ENCODE measurements at places on chromosomes 11 and 22.

DNA sequence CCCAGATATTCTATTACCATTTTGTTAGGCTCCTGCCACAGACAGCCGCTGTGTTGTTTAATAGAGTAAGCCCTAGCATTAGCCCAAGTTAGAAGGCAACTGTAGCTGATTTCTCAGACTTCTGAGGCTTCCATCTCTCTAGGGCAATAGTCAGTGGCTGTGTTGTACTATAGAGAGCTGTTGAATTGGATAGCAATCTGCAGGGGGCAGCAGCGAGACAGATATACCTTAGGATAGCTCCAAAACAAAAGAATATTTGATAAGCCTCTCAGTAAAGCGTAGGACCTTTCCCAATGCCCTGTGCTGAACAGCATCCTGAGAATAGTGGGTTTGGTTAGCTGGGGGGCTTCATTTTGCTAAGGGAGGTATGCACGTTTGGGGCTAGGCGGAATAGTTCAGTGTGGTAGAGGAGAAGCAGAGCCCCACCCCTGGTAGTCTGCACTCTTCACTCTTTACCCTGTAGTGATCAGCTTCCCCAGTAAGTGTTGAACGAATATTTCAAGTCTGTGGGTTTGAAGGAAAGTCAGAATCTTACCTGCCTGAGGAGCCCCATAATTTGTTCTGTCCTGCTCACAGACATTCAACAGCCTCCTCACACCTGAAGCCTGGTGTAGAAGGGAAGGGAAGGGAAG lies 515.1 kb downstream of the INSC start:
- peak; percentile 20 for DNase-seq

DNA sequence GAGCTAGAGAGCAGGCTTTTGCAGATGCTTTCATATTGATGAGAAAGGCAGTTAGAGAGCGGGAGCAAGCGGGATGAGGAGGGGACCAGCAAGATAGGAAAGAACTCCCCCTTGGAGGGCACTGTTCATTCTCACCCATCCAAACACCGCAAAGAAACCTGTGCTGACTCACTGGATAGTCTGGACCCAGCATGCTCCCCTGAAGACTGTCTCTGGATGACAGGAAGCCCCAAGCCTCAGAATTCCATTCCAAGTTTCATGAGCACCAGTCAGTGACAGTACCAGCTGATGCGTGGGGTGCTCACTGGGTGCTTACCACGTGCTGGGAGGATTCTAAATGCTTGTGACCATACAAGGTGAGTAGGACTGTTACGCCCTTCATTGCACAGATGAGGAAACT lies 34.2 kb downstream of the MICAL3 start:
- no peak for DNase-seq

- DNase-seq, result peak; percentile 97
These were observed 15.8 kb upstream of the EHD1 start for GRCh38 chr11:64894070-64894811.

DNA sequence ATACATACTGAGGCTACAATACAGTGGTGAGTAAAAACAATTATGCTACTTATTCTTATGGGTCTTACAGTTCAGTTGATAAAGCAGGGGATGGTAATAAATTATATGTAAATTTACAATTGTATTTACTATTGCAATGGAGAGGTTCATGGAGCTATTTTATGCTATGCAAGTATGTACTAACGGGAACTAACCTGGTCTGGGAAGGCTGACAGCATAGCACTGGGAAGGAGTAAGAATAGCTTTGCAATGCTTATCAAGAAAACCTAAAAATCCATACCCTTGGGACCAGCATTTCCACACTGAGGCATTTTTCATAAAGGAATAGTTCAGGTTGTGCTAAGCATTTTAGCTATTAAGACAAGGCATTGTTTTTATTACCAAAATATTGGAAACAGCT lies 700.6 kb downstream of the NELL1 start:
- DNase-seq, result no peak

- DNase-seq, result no peak
These were observed 1.2 kb upstream of the ARHGAP20 start for GRCh38 chr11:110713449-110713776.

DNA sequence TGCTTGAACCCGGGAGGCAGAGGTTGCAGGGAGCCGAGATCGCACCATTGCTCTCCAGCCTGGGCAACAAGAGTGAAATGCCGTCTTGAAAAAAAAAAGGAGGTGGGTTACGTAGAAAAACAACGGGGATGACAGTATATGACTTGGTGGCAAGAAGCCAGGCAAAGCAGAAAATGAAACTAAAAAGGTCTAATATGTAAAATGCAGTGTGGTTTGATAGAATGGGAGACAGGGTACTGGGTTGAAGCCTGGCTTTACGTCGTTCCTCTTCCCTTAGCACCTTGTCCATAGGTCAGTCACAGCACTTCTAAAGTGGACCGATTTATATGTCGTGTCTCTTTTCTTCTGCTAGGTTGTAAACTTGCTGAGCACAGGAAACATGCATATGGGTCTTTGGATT lies 274.9 kb upstream of the ZC3H12C start:
- no peak for DNase-seq

GRCh38 chr11:120139316-120140069 lies 1.6 kb upstream of the TRIM29 start:
- DNase-seq, result no peak

DNA sequence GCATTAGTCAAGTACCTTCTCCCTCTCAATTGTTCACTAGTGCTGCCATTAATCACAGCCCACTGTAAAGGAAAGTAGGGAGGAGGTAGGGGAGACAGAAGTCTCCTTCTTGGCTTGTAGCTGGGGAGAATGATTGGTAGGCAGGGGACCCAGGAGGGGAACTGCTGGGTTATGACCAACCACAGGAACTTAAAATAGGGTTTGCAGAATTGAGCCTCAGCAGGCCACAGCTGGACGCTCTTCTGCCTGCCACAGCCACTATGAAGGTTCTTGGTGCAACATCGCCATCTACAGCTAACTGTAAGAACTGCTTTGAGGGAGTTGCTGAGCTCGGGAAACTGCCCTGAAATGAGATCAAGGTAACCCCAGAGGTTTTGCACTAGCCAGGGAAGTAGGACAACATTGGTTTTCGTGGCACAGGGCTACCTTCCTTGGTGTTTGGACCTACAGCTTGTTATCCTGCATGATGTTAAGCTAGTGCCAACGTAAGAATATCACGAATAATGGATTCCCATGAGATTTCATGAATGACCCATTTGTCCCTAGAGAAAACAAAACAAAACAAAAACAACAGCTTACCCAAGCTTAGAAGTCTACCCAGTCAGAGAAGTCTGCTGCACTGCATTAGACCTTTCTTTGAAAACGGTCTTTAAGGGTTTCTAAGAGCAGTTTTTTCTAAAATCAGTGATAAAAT lies 787.1 kb upstream of the API5 start:
- peak; percentile 5 for DNase-seq

- no peak for DNase-seq
These were observed 4.6 kb upstream of the PAMR1 start for GRCh38 chr11:35529971-35530495.

- peak; percentile 52 for DNase-seq
These were observed 12.0 kb downstream of the BRSK2 start for GRCh38 chr11:1401656-1402221.

DNA sequence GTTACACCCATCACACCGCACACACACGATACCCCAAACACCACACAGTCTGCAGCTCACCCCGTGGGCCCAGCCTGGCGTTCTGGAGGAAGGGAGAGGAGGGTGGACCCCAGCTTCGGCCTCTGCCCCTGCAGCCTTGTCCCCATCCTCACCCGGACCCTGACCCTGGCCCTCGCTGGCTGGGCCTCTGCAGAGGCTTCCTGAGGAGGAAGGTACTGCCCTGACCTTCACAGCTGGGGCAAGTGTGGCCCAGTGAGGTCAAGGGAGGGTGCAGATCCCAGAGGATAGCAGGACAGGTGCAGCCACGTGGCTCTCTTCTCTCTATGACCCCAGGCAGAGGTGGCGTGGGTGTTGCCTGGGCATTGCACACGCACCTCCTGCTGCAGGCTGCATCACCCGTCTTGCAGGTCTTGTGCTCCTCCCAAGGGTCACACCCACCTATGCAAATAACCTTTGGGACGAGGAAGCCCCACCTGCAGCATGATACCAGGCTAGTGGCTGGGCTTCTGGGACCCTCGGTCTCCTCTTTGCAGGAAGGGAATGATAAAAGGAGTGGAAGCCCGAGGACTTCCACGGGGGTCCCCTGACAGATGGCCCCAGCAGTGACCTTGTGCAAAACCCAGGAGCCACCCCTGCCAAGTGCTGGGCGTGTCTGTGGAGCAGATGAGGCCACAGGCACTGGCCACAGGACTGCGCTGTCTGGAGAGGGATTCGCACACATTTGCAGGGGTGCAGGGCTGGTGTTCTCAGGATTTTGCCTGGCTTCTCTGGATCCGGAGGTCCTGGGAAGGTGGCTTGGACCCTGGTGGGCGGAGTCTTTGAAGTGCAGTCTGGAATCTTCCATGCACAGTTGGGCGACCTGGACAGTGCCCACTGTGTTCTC lies 1241.5 kb downstream of the BRD1 start:
- DNase-seq, result no peak

- no peak for DNase-seq
These were observed 404.6 kb downstream of the TBC1D22A start for GRCh38 chr22:47167056-47167455.

DNA sequence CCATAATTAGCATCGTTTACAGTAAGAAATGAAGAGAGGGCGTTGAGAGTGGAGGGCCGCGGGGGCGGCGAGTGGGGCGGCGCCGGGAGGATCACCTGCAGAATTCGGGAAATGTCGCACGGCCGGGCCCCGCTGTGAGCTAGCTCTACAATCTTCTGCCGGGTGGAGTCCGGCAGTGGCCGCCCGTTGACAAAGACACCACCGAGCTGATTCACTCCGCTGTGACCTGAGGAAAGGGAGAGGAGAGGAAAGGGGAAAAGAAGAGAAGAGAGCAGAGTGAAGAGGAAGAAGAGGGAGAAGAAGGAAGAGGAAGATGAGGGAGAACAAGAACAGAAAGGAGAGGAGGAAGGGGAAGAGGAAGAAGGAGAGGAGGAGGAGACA lies 8.5 kb downstream of the PAX6 start:
- no peak for DNase-seq

DNA sequence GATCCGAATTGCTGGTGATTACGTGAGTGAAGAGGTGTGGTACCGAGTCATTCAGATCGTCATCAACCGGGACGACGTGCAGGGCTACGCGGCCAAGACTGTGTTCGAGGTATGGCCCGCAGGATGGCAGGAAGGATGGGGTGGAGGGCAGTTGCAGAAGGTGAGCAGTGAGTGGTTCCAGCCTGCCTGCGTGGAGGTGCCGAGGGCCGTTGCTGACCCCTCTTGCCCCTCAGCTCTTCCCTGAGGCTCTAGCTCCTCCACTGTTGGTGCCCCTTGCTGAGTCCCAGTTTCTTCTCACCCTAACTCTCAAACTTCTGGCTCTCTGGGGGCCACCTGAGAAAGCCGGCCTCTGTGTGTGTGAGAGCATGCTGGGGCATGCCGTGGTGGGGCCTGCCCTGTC lies 43.9 kb downstream of the MUC6 start:
- no peak for DNase-seq

DNA sequence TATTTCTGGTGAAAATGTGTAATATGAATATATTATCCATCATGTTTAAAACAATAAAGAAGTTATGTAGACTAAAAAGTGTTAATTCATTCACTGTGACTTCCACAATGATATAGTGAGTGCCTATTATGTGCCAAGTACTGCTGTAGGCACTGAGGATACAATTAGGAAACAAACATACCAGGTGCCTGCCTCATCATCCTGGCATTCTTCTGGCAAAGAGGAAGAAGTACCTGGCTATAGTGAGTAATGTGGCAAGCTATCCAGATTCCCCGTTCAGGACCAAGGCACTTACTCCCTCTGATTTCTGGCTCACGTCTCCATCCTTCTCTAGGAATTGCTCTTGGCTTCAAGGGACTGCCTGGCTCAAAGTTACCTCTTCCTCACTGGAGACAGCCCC lies 77.5 kb upstream of the CLMP start:
- no peak for DNase-seq

DNA sequence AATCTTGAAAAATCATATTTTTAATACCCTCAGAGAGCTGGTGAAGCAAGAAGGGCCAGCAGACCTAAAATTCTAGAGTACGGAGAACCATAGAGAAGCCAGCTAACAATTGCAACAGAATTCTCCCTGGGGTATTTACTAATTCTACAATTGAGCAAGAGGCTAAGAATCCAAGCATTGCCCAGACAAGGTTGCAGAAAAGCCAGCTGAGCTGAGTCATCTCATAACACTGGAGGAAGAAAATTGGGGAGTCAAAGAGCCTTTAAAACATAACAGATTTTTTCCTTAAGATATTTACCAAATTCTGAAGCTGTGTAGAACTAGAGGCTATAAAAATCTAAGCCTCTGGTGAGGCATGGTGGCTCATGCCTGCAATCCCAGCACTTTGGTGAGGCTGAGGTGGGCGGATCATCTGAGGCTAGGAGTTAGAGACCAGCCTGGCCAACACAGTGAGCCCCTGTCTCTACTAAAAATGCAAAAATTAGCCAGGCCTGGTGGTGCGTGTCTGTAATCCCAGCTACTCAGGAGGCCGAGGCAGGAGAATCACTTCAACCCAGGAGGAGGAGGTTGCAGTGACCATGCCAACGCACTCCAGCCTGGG lies 13.6 kb upstream of the TMEM216 start:
- no peak for DNase-seq

DNA sequence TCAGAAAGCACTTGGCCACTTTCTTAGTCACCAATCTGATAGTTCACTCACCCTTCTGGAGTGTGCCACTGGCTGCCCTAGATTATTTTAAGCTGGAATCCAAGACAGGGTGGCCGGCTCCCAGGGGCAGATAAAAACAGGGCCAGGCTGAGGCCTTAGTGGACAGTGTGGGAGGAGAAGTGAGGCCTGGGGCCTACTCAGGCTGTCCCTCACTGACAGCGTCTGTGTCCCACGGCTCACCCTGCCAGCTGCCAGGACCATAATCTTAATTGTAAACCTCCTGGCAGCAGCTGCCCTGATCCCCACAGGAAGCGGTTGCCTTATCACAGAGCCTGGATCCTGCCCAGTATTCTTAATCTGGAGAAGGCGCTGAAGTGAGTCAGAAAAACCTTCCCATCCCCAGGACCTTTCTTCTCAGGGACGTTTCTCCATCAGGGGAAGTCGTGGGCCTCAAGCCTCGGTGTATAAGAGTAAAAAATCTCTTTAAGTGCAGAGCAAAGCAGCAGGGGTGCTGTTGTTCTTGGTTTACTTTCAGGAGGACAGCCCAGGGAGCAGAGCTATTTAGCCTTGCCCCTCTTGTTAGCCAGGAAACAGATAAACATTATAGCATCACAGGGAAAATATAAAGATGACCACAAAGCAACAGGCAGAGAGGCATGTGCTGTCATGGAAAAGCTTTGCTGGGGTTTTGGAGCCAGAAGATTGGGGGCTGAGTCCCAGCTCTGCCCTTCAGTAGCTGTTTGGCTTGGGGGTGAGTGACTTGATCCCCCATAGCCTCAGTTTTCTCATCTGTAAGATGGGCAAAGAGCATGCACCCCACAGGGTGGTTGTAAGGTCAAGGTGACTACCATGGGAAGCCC lies 39.6 kb downstream of the TSPAN18 start:
- DNase-seq, result no peak

GRCh38 chr22:41757502-41757901 lies 43.0 kb upstream of the CCDC134 start:
- no peak for DNase-seq

DNA sequence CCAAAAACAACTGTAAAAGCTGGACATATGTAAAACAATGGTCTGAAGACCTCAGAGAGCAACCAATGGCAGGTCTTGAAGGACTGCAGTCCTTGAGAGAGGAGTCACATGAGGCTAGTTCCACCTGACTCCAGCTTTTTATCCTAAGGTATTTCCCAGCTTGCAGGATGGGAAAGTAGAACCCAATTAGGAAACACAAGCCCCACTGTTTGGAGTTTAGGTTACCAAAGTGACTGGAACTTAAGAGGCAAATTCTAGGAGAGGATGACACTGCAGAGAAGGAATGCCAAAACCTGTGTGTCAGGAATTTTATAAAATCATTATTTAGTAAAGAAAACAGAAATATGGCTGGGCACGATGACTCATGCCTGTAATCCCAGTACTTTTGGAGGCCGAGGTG lies 18.4 kb downstream of the OR2AT4 start:
- DNase-seq, result no peak

All from stimulated activated CD4-positive, alpha-beta T cell treated with anti-CD3 and anti-CD28 coated beads, Interleukin-15, amount 100 ng/mL, for 24 hours (primary cell).